ENCODE measurements at places on chromosomes 12 and 14. TPM values are rescaled to one million over a fixed set of nuclear protein-coding genes. Genes with fewer than 3 reads are reported as not detected.

- no peak for DNase-seq
Measured at GRCh38 chr12:5051334-5051733, 7.7 kb downstream of the KCNA5 start.

GRCh38 chr12:92718483-92718990 is 15.7 kb downstream of the PLEKHG7 start:
- no peak for DNase-seq

KRT74 gene
- total RNA-seq = not detected

GLIPR1L1 gene
- total RNA-seq = not detected

NGB gene
- total RNA-seq = not detected
